Immature natural killer cell (primary cell): ENCODE measurements at places on chromosomes 2 and 18. TPM values are rescaled to one million over a fixed set of nuclear protein-coding genes. Genes with fewer than 3 reads are reported as not detected.

L3MBTL4 gene
- polyA plus RNA-seq = 3.9 TPM

DNA sequence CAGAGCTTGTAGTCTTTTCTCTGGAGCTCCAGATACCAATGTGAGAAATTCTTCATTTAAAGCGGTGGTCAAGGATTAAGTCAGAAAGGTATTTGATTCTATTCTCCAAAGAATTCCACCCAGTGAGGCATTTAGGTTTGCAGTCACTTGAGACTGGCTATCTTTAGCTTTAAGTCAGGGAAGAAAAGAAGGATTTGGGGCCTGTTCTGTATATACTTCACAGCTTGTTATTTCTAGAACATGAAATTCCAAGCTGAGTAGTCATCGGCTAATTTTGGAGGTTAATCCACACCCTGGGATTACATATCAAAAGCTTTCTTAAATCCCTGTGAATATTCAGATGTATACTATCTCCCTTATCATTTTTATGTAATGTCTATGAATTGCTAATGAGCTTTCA lies 39.4 kb downstream of the MYOM1 start:
- peaks cover 7% of the 10 kb centered on the region for H3K27me3 ChIP-seq
- no peak overlapping the region for H3K27ac ChIP-seq
- H3K36me3 ChIP-seq = no peaks in the 10 kb centered on the region
- H3K4me1 ChIP-seq = peaks cover 8% of the 10 kb centered on the region
- no peak overlapping the region for H3K4me3 ChIP-seq
- no peak for DNase-seq

- peaks cover 7% of the 10 kb centered on the region for H3K36me3 ChIP-seq
- DNase-seq = no peak
- peaks cover 3% of the 10 kb centered on the region for H3K27me3 ChIP-seq
Measured at GRCh38 chr2:16644221-16644925, 21.3 kb downstream of the CYRIA start.

EGR4 gene
- not detected for polyA plus RNA-seq

DNA sequence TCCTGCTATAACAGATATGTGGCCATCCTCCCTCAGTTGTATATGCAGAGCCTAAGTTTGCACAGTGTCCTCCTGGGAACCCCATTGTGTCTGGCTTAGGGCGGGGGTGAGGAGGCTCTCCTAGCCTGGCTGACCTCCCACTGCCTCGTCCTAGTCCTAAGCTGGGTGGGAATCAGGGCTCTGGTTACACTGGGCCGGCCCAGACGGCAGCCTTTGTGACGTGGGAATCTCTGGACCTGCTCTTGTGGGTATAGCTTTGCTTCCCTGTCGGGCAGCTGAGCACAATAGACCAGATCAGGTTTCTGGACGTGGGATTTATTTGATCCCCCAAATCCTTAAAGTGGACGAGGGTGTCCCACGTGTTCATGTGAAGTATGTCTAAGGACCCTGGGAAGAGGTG lies 2.9 kb downstream of the ACKR3 start:
- no peaks in the 10 kb centered on the region for H3K27me3 ChIP-seq
- no peaks in the 10 kb centered on the region for H3K36me3 ChIP-seq
- peaks cover 52% of the 10 kb centered on the region for H3K4me1 ChIP-seq
- H3K4me3 ChIP-seq = no peak overlapping the region
- no peak overlapping the region for H3K27ac ChIP-seq

- no peak for DNase-seq
- peaks cover 2% of the 10 kb centered on the region for H3K27me3 ChIP-seq
- no peaks in the 10 kb centered on the region for H3K36me3 ChIP-seq
Measured at GRCh38 chr2:15754703-15755099, 163.0 kb downstream of the DDX1 start.

- no peak overlapping the region for H3K27ac ChIP-seq
- no peak for DNase-seq
- H3K36me3 ChIP-seq = no peaks in the 10 kb centered on the region
- H3K27me3 ChIP-seq = peaks cover 3% of the 10 kb centered on the region
Measured at GRCh38 chr2:39136799-39137198, 15.9 kb upstream of the SOS1 start.

- H3K36me3 ChIP-seq = no peaks in the 10 kb centered on the region
- H3K4me1 ChIP-seq = no peaks in the 10 kb centered on the region
- no peak for DNase-seq
- H3K27me3 ChIP-seq = no peaks in the 10 kb centered on the region
- H3K4me3 ChIP-seq = no peak overlapping the region
Measured at GRCh38 chr18:36406805-36407204, 109.3 kb downstream of the FHOD3 start.

DNA sequence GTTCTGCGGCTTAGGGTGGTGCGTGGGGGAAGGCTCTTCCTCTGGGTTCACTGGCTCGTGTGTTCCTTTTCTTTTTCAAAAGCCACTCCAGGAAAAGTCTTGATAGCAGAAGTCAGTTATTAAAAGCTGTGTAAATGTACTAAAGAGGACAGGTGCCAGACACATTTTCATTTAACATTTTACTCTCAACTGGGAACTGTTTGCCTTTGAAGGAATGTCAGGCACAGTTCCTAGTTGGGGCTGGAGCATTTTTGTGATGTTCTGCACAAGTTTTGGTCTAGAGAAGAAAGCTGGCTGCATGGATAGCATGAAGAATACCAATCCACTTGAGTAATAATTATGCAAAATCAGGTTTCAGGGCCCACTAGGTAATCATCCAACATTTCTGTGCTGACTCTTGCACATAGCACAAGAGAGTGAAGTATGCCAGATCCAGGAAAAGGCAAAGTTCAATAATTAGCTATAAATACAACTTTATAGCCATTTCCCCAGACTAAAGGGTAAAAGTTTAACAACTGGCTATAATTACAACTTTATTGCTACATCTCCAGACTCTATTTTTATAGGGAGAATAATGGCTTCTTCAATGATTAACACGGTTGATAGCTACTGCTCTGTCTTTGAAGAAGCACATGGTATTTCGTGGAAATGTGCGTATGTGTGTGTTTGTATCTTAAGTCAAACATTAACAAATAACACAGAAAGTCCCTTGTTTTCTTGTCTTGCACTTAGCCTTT lies 16.2 kb downstream of the SCYGR8 start:
- DNase-seq = no peak
- no peaks in the 10 kb centered on the region for H3K36me3 ChIP-seq
- H3K27ac ChIP-seq = no peak overlapping the region
- no peaks in the 10 kb centered on the region for H3K27me3 ChIP-seq
